B cell (primary cell): ENCODE measurements at places on chromosomes 7 and 10. TPM values are rescaled to one million over a fixed set of nuclear protein-coding genes. Genes with fewer than 3 reads are reported as not detected.

CUEDC2 gene
- polyA plus RNA-seq = 49.4 and 57.4 TPM in 2 replicates

ZMIZ1 gene
- 6.9 and 14.3 TPM in 2 replicates for polyA plus RNA-seq

- no peak for DNase-seq
- H3K36me3 ChIP-seq = no peaks in the 10 kb centered on the region
- H3K27ac ChIP-seq = no peak overlapping the region
- H3K27me3 ChIP-seq = no peaks in the 10 kb centered on the region
These were observed 131.0 kb upstream of the GAD2 start for GRCh38 chr10:26085549-26085948.

- H3K27ac ChIP-seq = no peak overlapping the region
- no peak overlapping the region for H3K4me3 ChIP-seq
- DNase-seq = no peak
These were observed 3.3 kb upstream of the CAMK2G start for GRCh38 chr10:73877533-73878160.

- no peaks in the 10 kb centered on the region for H3K36me3 ChIP-seq
- H3K27me3 ChIP-seq = no peaks in the 10 kb centered on the region
- H3K4me1 ChIP-seq = no peaks in the 10 kb centered on the region
These were observed 7.8 kb downstream of the LIPF start for GRCh38 chr10:88672041-88672440.

GRCh38 chr7:2553108-2553507 lies 2.2 kb downstream of the BRAT1 start:
- H3K27ac ChIP-seq = no peak overlapping the region
- H3K4me1 ChIP-seq = peaks cover 15% of the 10 kb centered on the region
- H3K4me3 ChIP-seq = no peak overlapping the region
- no peak for DNase-seq

DNA sequence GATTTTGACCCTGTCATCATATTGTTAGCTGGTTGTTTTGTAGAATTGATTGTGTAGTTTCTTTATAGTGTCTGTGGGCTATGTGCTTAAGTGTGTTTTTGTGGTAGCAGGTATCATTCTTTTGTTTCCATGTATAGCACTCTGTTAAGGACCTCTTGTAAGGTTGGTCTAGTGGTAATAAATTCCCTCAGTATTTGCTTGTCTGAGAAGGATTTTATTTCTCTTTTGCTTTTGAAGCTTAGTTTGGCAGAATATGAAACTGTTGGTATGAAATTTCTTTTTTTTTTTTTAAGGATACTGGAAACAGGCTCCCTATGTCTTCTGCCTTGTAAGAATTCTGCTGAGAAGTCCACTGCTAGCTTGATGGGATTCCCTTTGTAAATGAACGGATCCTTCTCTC lies 1073.4 kb downstream of the LRMDA start:
- no peak overlapping the region for H3K4me3 ChIP-seq
- no peaks in the 10 kb centered on the region for H3K27me3 ChIP-seq
- no peak overlapping the region for H3K27ac ChIP-seq
- DNase-seq = no peak

DNA sequence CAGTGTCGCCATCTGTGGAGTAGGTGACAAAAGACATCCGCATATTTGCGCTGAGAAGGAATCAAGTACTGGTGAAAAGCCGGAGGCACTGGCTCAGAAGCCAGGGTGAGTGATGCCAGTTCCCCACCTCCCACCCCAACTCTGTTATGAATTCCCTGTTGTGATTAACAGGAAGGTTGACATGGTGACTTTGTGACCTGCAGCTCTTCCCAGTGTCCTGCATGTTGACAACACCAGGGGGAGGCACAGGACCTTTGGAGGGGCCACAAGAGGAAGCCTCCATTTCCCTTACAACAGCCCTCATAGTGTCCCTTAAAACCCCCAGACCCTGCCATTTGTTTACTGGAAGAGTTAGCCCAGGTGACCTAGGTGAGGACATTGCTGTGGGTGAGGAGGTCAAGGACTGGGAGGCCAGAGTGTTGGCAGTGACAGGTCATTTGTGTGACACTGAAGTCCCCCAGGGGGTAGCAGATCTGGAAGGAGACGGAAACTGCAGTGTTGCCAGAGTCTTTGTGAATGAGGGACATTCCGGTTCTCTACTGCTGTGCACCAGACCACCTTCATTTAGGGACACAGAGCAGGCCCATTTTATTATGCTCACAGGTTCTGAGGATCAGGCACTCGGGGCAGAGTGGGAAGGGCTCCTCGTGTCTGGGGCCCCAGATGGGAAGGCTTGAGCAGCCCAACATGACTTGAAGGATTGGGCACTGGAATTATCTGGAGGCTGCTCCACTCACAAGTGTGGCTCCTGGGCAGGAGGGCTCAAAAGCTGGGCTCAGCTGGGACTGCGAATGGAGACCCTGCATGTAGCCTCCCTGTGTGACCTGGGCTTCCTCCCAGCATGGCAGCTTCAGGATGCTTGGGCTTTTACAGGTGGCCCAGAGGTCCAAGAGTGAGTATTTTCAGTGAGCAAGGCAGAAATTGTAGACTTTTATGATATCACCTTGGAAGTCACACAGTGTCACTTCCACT lies 13.0 kb upstream of the ANTXRL start:
- H3K36me3 ChIP-seq = no peaks in the 10 kb centered on the region
- no peak overlapping the region for H3K4me3 ChIP-seq
- no peak for DNase-seq
- H3K27me3 ChIP-seq = no peaks in the 10 kb centered on the region
- H3K27ac ChIP-seq = no peak overlapping the region

GRCh38 chr10:126336801-126337200 lies 51.5 kb downstream of the ADAM12 start:
- DNase-seq = no peak
- H3K4me1 ChIP-seq = no peaks in the 10 kb centered on the region
- H3K27ac ChIP-seq = no peak overlapping the region
- H3K4me3 ChIP-seq = no peak overlapping the region
